ENCODE measurements at places on chromosomes 1 and 21. TPM values are rescaled to one million over a fixed set of nuclear protein-coding genes. Genes with fewer than 3 reads are reported as not detected.
A peak's percentile ranks its signal among the peaks of the same experiment; 100 is the strongest.

CA14 gene
- total RNA-seq: not detected

ZMYND12 gene
- not detected for total RNA-seq

TRABD2B gene
- not detected for total RNA-seq

DNA sequence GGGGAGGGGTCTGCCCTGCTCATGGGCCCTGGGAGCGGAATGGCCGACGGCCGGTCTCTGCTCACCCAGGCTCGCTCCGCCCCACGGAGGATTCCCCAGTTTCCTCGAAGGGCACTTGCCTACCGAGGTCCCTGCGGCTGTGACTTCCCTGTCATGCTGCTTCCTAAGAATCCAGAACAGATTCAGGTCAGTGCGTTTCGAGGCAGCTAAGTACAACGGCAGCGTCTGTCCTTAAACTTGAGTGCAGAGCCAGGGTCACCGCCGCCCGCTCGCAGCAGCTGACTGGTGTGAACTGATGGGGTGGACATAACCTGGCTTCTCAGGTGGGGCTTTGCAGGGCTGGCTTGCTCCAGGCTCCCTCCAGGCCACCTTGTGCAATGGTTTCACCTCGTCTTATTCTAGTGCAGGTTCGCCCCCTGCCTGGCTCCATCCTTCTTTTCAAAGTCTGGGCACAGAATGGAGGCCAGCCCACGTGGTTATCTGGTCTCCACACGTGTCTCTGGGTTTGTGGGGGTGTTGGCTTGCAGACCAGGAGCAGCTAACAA lies 7.6 kb upstream of the C1orf174 start:
- DNase-seq: no peak

FAM151A gene
- not detected for total RNA-seq

ZNF684 gene
- 4.2 TPM for total RNA-seq

- peak; percentile 88 for DNase-seq
Observed at GRCh38 chr1:182601416-182601786, 2.8 kb downstream of the RGS16 start.

DNA sequence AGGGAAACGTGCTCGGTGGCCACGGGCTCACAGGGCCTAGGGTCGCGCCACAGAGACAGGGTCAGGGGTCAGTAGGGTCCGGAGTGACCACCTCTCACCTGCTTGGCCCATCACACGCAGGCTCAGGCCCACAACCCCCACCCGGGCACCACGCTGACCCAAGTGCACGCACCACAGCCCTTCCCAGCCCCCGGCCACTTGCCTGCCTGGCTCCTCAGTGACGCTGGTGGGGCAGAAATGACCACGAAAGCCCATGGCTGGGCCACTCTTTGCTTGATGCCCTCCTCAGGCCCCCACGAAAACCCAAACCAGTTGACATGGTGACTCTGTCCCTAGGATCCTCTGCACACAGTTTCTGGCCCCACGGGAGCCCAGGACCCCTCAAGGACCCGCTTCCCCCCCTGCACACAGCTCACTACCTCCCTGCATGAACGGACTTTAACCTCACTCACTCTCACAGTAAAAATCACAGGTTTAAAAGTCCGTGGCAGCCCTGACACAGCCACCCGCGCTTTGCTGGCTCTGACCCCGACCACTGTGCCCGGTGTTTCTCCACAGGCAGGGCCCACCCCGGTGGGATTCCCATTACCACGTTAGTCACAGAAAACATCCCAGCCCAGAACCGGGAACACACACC lies 20.7 kb downstream of the NADK start:
- no peak for DNase-seq

GRCh38 chr1:85264150-85264549 lies 4.7 kb upstream of the C1orf52 start:
- no peak for DNase-seq

DNA sequence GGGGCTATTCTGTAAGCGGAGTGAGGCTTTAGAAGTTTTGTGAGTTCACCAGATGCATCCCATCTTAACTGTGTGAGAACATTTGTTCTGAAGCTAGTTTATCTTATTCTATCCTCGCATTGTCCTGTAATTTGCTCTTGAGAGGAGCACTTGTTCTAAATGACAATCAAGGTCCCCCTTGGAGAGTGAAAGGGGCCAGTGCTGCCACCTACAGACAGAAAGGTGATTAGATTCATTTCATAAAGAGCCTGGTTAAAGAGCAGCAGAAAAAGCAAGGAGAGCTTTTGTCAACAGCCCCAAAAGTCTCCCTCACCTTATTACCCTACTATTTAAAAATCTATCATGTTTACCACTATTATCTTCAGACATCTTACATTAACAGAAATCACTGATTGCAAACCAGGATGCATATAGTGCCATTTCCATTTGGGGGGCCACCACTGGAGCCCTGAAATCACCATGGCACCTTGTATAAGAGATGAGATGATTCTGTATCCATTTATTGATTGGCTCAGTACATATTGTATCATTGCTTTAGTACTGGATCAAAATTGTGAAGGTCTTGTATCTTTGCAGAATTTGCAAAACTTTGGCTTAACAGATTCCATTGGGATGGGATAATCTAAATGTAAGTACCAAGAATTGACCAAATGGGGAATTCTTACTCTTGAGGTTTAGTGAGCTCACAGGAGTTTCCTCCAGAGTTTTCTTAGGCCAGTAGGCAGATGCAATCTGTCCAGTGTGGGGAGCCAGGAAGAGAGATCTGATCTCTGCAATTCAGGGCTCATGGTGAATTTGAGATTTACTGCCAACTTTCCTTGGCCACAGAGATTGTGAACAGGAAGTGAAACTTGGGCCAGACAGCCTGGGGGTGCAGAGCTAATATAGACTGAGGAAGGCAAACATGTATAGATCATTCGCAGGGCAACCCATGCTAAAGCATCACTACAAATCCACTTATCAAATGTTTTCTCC lies 64.3 kb upstream of the TRABD2B start:
- DNase-seq: peak; percentile 53

GRCh38 chr21:46048926-46049889 lies 48.7 kb upstream of the COL6A2 start:
- DNase-seq: peak; percentile 99

C4BPA gene
- total RNA-seq: not detected

ZNF695 gene
- total RNA-seq: 1.9 TPM

DNA sequence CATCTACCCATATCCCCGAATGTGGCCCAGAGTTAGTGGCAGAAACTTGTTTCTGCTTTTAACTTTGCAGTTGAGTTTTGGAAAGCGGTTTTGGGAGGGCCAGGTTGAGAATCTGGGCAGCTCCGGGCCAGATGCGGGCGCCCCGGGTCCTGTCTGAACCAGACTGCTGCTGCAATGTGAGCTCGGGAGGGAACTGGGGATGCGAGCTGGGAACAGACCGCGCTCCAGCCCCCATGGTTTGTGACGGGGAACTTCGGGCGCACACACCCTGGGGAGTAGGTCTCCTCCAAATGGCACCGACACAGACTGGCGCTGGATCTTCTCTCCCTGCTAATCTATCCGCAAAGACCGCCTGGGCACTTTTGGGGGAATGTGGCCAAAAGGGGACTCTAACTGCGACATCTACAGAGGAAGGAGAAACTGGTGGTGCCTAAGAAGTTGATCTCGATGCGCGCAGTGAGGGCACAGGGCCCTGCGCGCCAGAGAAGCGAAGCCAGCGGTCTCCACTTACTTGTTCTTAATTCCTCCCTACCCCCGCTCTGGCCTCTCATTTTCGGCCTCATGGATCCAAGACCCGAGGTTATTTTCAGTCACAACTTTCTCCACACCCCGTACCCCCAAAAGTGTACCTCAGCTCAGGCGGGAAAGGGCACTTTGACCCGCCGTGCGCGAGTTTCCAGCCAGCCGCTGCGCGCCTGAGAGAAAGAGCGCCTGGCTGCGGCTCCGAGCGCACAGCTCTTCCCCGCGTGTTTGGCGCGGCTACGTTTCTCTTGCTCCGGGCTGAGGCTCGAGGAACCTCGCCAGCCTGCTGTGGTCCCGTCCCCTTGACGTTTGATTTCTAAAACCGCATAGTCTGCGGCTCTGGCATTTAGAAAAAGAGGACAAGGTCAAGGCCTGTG lies 411.0 kb upstream of the ESRRG start:
- DNase-seq: no peak

PROX1 gene
- total RNA-seq: 6.7 TPM

GRCh38 chr1:111505641-111506119 lies 2.2 kb upstream of the ADORA3 start:
- no peak for DNase-seq

- no peak for DNase-seq
Observed at GRCh38 chr1:207401578-207401977, 52.5 kb upstream of the CR2 start.

GRCh38 chr1:70714149-70714548 lies 303.1 kb downstream of the CTH start:
- peak; percentile 6 for DNase-seq

- no peak for DNase-seq
Observed at GRCh38 chr1:155872527-155872926, 13.2 kb downstream of the SYT11 start.

MPZ gene
- 1.7 TPM for total RNA-seq

- no peak for DNase-seq
Observed at GRCh38 chr1:180228648-180229482, 1.2 kb upstream of the LHX4 start.

DNA sequence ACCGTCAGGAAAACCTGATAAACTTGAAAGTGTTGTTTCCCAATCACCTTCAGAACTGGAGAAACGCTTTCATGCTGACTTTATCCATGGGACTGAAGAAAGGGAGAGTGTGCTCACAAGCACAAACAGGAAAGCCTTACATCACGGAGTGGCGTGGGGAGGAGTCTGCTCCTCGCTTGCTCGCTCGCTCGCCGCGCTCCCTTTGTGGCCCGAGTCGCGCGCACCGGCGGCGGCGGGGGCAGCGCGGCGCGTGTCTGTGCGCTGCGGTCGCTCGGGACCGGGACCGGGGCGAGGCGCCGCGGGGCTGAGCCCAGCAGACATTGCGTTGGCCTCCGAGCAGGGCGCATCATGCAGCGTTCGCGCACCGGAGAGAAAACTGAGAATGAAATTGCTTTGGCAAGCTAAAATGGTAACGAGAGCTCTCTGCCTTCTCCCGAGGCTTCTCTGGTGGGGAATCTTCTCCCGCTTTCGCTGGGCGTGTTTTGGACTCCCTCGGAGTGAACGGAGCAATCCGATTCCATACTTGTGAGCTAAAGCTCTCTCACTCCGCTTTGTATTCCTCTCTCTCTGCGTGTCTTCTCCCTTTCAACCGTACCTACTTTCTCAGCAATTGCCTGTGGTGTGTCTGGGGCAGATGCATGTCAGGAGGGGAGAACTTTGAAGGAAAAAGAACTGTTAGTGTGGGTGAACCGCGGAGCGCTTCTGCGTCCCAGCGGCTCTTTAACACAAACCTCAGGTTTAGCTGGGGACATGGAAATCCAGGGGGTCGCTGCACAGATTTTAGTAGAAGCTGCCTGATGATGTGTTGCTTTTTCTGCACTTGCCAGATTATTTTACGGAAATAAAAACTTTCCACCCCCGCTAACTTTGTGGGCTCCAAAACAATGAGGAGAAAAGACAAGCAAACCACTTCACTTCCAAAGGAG lies at the start of gene RGL1:
Gene RGL1 (plus strand): TSS at position 205 of the 926 bp plus-strand sequence. CDS start 178 bp downstream, at position 383.
- peak; percentile 73 for DNase-seq

NES gene
- 1,770 TPM for total RNA-seq

- no peak for DNase-seq
Observed at GRCh38 chr1:20727746-20728316, 4.7 kb downstream of the SH2D5 start.

- DNase-seq: no peak
Observed at GRCh38 chr1:36570478-36571060, 87.9 kb upstream of the CSF3R start.

DNA sequence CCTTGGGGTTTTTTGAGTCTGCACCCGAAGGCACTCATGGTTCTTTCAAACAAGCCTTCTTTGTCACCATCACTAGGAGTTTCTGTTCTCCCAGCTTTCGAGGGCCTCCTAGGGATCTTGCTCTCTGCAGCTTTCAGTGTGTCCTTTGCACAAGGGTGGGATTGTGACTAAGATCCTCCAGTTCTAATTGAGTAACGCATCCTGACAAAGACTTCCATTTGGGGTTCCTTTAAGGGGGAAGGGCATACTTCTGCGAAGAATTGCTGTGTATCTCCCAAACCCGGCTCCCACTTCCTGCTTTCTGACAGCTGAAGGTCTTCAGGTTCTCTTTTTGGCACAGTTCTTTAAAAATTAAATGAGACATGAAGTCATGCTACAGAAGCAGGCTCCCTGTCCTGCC lies 139.4 kb downstream of the EDEM3 start:
- DNase-seq: no peak

SLC5A3 gene
- total RNA-seq: 31.9 TPM

TUFT1 gene
- total RNA-seq: 45.5 TPM

DNA sequence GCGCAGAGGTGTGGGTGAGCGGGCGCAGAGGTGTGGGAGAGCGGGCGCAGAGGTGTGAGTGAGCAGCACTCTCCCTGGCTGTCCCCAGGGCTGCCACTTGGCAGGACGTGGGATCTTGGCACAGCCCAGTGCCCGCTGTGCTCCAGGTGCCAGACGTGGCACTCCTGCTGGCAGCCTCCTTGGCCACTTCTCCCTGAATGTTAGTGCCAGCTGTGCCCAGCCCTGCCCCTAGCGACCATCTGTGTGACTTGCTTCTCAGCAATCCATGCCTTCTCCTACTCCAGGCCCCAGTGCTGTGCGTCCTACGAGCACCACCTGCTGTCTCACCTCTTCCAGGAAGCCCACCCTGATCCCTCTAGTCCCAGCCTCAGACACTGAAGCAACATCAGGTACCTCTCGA lies 30.5 kb downstream of the KRTAP10-1 start:
- DNase-seq: peak; percentile 45

GRCh38 chr1:203519053-203519840 lies 25.3 kb downstream of the OPTC start:
- no peak for DNase-seq

DNA sequence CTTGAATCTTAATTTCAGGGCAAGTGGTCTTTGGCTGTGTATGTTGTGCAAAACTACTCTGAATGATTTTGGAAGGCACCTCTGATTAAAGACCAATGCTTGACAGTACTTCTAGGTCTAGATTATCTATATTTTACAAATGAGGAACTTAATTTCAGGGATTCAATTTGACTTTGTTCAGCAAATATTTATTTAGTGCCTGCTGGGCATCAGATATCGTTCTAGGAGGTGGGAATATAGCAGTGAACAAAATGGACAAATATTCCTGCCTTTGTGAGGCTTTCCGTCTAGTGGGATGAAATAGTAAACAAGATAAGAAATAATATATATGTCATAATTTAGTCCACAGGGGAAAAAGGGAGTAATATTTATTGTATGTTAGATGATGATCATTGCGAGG lies 4.7 kb downstream of the ZNF326 start:
- DNase-seq: no peak

CELA2A gene
- total RNA-seq: not detected

GSTM5 gene
- total RNA-seq: not detected

GRCh38 chr1:70295749-70296148 lies 58.8 kb downstream of the ANKRD13C start:
- DNase-seq: no peak

SLC16A4 gene
- total RNA-seq: 38.2 TPM

CHIA gene
- not detected for total RNA-seq

Measured in myocyte (in vitro differentiated cells).